ENCODE measurements at places on chromosomes 12 and 14.
A peak's percentile ranks its signal among the peaks of the same experiment; 100 is the strongest.

GRCh38 chr12:29224572-29224971 is 75.5 kb downstream of the FAR2 start:
- no peak for DNase-seq

DNA sequence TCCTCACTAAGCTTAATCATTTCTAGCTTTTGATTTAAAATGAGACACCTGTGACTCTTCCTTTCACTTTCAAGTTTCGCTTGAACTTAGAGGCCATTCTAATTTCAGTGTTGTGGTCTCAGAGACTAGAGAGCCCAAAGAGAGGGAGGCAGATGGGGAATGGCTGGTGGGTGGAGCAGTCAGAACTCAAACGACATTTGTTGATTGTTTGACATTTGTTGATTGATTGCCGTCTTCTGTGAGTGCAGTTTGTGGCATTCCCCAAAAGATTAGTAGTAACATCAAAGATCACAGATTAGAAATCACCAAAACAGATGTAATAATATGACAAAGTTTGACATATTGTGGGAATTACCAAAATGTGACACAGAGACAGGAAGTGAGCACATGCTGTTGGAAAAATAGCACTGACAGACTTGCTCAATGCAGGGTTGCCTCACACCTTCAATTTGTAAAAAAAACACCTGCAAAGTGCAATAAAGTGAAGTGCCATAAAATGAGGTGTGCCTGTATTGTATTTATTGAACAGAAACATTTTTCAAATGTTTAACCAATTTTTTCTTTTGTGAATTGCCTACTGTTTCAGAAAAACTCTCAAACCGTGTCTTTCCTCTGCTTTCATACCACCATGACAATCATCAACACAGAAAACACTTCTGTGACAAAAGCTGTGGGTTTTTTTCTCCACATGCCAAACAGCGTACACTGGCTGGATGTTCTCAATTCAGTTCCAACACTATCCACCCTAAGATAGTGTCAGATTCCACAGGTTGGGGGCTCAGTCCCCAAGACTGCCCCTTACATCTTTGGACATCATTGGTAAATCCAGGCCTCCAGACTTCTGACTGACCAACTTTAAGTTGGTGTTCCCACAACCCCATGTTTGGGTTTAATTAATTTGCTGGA is 376.3 kb upstream of the RGS6 start:
- peak; percentile 29 for DNase-seq

GRCh38 chr14:84225268-84225667 is 1304.7 kb upstream of the FLRT2 start:
- DNase-seq = no peak

- no peak for DNase-seq
Measured at GRCh38 chr14:94385553-94386057, 2.8 kb downstream of the SERPINA1 start.

DNA sequence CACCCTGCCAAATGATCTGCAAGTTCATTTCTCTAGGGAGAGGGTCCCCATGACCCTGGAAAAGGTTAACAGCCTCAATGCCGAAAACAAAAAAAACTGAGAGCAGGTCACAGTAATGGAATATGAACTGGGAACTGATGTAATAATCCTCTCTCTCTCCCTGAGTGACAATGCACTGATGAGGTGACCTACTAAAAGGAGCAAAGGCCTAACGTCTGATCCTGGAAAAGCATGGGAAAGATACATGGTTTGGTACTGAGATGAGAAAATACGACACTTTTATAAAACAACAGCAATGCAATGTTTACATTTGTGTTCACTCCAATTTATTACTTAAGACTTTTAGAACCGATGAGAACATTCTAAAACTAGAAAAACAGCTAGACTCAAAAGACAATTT is 27.7 kb downstream of the SETD3 start:
- no peak for DNase-seq

GRCh38 chr12:131682510-131682895 is 28.4 kb upstream of the SFSWAP start:
- DNase-seq = no peak

- DNase-seq = no peak
Measured at GRCh38 chr12:116053479-116054200, 223.9 kb downstream of the MED13L start.

DNA sequence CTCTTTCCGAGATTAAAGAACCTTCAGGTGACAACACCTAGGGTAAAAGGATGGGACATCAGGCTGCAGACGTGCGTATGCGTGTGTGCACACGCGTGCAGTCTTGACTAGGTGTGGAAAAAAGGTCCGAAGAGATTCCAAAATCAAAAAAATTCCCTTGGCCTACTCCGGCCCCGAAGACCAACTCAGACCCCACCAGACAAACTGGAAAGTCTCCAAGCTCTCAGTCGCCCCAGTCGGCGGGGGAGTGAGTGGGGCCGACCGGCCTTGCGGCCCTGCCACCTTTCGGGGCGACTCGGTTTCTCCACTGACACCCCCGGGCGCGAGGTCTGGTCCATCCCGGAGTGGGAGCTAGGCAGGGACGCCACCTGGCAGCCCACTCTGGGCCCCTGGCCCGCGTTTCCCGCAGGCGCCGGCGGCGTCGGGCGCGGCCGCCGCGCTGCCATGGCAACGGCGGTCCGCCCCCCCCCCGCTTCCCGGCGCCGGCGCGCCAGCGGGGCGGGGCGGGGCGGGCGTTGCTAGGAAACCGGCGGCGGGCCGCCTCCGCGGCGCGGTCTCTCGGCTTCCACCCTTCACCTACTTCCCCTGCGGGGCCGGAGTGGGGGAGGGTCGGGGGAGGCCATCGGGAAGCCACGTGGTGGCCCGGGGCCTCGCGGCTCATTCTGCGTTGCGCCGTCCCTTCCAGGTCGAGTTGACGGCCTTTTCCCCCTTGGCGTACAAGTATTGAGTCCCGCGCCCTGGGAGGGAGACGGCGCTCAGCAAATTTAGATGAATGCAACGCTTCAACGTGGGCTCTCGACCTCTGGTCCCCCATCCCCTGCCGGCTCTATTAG is 253.1 kb downstream of the EFCAB11 start:
- peak; percentile 79 for DNase-seq

DNA sequence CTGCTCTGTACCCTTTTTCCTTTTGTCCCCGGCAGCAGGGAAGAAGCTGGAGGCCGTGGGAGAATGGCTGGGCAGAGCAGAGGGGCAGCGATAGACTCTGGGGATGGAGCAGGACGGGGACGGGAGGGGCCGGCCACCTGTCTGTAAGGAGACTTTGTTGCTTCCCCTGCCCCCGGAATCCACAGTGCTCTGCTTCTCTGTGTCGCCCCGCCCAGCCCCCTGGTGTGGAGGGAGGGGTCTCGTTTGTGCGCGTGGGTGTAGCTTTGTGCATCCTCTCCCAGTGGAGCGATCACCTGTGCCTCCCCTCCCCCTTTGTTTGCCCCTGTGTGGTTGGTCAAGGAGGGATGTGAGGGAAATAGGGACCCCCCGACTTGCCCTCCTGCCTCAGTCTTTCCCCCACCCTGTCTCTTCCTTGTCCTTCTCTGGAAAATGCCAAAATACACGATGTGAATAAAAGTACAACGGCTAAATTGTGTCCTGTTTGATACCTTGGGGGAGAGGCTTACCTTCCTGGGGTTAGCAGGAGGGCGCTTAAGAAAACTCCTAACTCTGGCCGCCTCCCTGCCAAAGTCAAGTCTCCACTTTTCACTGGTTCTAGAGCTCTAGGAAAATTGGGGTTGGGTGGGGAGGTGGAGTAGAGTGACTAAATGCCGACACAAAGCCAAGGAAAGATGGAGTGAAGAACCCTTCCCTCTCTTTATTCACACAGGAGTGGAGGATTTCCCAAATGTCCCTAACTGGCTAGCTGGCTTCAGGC is 990 bp upstream of the TPI1 start:
- no peak for DNase-seq

DNA sequence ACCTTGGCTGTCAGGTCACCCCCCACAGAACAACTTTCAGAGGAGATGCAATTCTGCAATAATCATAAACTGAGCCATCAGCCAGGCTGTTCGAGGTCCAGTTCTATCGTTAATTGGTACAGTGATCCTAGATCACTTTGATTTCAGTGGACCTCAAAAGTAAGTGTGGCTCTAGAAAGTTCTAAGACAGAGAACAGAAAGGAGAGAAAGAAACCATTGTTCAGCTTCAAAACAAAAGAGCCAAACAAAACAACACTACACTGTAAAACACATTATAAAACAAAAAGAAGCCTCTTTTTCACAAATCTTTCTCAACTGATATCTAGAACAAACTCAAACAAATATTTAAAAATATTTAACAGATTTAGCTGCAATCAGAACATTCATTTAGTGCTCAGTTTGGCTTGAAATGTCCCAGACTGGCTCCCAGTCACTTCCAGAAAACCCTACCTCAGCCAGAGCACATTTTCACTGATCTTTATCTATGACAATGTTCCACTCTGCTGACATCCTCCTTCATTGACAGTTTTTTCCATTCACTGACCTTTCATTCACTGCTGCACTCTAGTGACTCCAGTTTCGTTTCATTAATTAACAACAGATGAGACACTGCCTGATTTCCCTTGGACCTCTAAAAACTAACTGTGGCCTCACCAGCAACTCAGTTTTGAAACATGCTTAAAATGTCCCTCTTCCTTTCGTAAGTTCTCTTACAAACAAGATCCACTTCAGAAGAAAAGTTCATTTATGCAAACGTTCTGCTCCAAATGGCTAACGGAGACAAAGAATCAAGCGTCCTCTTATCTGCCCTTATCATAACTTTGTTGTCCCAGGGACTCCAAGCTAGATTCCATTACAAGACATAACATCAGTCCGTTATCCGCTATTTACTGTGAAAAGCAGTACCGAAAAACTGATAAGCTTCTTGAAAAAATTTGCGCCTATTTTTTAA is 56.8 kb downstream of the DUSP16 start:
- no peak for DNase-seq

- DNase-seq = no peak
Measured at GRCh38 chr12:109153821-109154441, 37.5 kb downstream of the ACACB start.

GRCh38 chr12:57384478-57384877 is 46.4 kb downstream of the R3HDM2 start:
- DNase-seq = no peak

GRCh38 chr14:37598747-37599506 is 3.5 kb downstream of the TTC6 start:
- DNase-seq = no peak

DNA sequence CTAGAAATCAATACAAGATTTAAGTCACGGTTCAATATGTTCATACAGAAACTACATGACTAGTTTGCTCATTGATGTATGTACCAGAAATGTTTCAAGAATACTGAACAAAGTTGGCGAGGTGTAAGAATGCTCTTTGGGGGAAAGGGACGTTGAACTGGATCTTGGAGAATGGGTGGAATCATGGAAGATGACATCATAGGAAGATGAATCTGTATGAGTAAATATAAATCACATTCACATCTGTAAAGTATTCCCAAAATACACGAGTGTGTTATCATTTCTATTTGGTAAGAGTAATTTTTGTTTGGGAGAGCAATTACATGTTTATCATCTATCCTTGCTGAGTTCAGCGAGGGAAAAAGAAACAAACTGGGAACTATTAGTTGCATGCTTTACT is 162.2 kb upstream of the TMTC1 start:
- DNase-seq = no peak

GRCh38 chr12:116598311-116599284 is 39.4 kb downstream of the MAP1LC3B2 start:
- no peak for DNase-seq

DNA sequence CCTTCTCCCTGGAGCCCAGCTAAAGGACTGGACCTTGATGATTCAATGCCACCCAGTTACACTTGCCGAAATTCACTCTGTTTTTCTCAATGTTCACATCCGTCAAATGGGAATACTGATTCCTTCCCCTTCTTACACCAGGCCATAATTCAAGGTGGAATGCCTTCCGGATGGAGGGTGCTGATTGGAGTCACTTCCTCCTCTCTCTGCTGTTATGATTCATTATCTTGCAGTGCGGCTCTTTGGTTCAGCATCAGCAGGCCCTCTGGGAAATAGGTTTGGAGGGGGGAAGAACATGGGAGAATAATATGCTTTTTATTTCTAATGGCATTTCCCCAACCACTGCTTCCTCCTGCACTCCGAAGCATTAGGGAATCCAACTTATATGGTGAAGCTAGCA is 390.6 kb upstream of the TBX3 start:
- no peak for DNase-seq

DNA sequence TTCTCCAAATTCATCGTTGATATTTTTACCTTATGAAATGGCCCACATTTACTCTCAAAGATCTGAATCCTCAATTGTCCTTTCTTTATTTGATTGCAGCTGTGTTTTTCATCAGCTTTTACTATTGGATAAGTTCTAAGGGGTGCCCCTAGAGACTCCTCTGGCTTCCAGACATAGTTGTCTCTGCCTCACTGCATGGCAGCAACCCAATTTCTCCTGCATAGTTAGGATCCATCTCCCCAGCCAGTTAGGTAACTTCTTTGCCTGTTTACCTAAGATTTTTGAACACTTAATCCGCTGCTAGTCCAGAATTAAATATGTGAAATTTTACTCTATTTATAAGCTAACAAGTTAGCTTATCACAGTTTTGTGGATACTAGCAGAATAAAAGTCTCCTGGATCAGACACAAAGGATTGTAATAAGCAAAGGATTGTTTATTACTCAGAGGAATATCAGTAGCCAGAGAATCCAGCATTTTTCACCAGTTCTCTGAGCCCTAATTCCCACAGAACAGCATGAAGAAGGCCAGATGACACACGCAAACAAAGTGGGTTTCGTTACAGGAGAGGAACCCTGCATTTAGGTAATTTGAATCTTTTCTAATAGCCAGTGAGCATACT is 101.1 kb downstream of the BBS10 start:
- no peak for DNase-seq

DNA sequence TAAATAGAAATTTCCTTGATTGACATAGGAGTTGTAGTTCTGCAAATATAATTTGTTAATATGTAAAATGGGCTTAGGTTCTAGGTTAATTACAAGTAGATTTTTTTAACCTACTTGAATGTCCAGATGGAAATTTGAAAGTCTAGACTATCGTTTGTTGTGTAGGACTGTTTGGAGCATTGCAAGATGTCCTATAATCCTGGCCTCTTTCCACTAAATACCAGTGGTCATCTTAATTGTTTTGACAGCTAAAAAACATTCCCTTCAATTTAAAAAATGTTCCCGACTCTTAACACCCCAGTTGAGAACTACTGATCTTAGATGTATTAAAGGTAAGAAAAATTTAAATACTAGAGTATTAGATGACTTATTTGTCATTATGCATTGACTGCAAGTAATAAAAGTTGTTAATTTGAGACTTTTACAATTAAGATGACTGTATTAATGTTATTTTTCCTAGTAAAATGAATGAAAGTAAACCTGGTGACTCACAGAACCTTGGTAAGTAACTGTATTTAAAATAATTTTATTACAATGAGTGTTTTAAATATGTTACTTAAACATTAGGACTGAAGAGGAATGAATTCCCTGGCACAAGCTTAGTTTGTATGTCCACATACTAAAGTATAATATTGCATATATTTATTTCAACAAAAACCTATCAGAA is 21.8 kb downstream of the G2E3 start:
- no peak for DNase-seq

GRCh38 chr14:93824076-93824475 is 35.8 kb upstream of the PRIMA1 start:
- no peak for DNase-seq

GRCh38 chr12:67573566-67573965 is 75.0 kb upstream of the DYRK2 start:
- DNase-seq = no peak

Measured in CD8-positive, alpha-beta memory T cell (primary cell).